Stimulated activated CD8-positive, alpha-beta memory T cell treated with anti-CD3 and anti-CD28 coated beads, Interleukin-15, amount 100 ng/mL, for 1 hour (primary cell): ENCODE measurements at places on chromosomes 3 and 15.

GRCh38 chr3:133294253-133294652 is 105.6 kb upstream of the BFSP2 start:
- DNase-seq, result no peak

DNA sequence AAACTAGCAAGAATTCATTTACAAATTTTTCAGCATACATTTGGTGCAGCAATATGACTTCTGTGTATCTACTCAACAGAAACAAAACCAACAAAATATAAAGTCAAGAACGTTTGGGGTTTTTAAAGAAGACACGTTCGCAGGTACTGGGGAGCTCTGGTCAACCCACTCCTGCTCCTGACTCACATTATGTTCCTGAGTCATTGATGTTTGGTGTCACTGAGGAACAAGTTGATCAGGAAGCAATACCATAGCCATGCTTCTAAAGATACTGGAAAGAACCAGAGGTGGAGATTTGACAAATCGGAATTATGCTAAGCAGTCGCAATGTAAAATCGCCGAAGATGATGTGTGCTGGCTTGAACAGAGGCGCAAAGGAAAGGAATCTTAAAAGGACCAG is 22.0 kb downstream of the SLC4A7 start:
- no peak for DNase-seq

DNA sequence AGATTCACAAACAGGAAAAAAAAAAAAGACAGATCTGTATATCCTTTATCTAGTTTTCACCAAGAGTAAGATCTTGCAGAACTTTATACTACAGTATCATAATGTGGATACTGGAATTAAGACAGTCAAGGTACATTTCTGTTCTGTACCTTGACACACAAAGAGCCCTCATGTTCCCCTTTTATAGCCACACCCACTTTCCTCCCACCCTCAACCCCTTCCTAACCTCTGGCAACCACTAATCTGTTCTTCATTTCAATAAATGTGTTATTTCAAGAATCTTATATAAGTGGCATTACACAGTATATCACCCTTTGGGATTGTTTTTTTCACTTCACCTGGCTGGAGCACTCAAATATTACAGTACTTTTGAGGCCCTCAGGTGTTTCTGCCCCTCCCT is 3.6 kb upstream of the RAB6B start:
- no peak for DNase-seq

- no peak for DNase-seq
Observed at GRCh38 chr3:145911016-145911415, 250.0 kb downstream of the PLOD2 start.

GRCh38 chr3:69199942-69200341 is 77.5 kb upstream of the LMOD3 start:
- no peak for DNase-seq

DNA sequence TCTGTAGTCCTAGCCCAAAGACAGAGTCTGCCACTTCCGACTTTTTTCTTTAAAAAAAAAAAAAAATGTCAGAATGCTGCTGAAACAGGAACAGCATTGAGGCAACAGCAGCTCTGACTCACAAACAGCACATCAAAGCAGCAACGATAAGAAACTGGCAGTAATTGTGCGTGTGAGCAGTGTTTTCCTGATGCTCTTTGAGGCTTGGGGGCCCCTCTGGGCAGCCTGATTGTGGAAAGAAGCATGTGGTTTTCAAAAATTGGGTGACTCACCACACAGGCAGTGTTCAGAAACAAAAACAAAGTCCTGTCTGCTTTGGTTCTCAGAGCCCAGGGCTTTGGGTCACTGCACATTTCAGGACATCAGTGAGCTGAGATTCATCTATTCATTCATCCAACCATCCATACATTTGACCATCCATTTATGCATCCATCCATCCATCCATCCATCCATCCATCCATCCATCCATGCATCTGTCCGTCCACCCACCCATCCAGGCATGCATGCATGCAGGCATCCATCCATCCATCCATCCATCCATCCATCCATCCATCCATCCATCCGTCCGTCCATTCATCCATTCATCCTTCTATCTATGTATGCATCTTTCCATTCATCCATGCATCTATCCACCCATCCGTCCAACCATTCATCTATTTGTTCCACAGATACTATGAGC is 308.4 kb downstream of the RPLP1 start:
- DNase-seq, result peak; percentile 61

DNA sequence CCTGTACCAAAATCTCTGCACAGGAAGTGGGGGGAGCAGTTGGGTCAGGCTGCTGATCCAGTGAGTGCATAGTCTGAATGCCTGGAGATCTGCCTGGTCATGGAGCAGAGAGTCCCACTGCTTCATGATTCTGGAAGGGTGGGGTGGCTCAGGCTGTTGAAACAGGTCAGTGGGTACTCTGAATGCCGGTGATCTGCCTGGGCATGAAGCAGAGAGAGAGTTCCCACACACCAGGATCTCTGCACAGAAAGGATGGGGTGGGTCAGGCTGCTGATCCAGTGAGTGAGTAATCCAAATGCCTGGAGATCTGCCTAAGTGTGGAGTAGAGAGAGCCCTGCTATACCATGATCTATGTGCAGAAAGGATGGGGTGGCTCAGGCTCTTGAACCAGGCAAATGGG is 16.1 kb upstream of the GCSAM start:
- no peak for DNase-seq

DNA sequence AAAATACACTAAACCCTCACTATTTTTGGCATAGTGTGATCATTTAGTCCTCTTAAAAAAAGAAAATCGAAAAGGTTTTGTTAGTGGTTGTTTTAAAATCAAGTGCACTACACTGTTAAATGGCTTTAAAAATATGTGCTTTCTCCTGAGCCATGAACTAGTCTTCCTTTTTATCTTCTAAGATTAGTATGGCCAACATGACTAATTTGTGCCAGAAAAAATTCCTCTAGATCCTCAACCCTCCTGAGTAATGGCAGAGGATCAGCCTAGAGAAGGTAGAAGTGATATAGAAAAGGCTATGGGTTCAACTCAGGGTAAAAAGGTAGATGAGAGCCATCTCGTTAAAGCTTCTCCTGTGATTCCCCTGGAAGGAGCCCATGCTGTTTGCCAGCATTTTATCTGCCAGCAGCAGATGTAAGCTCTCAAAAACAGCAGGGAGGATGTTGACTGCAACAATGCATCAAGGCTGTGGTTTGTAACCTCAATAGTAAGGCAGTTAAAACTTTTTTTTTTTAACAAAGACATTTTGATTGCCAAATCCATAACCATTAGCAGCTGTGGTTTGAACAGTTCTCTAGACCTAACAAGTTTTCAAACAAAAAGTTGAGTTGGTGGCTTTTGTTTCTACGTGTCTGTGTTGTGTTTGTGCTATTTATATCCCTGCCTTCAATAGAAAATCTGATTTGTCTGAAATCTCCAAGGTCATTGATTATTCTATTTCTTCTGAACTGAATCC is 30.2 kb upstream of the ZNF609 start:
- no peak for DNase-seq

DNA sequence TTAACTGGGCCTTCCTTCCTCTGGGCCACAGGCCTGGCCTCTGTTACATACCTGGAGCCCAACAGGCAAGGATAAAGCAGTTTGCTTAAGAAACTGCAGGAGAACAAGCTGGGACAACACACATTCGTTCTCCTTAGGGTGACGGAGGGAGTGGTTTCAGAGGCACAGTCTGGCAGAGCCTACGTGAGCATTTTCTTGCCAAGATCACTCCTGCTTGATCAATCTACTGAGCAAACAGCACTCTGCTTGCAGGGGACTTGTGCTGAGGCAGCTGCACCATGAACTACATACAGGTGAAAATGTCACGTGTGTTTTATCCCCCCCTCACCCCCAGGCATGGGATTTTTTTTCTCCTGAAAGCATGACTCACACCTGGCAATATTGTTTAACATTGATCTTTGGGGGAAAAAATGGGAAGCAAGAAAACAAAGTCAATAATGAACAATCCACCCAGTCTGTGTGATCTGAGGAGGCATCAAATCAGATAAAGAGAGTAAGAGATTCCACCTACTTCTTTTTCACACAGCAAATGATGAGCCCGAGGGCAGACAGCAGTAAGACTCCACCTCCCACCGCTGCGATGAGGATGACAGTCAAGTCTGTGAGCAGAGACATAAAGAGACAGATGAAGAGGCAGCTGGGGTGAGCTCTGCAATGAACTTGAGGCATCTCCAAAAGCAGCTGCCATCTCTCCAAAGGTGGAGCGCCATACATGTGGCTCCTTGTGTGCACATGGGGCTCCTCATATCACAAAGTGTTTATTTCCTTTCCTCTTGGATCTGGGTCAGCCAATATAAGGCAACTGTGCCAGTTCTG is 57.4 kb downstream of the CDCP1 start:
- DNase-seq, result no peak

DNA sequence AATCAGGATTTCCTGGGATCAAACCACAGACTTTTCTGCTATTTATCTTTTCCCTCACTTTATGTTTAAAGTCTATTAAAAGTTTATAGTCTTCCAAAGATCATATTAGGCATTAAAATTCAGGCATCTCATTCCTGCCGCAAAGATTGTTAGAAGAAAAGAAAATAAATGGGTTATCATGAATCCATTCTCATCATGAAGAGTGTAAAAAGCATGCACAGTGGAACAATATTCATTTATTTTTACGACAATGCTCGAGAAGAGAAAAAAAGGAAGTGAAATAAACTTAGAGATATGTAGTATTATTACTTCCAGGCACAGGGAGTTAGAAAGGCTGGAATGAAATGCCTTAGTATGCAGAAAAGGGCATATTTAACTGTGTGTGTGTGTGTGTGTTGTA is 213.7 kb upstream of the PLSCR5 start:
- no peak for DNase-seq

DNA sequence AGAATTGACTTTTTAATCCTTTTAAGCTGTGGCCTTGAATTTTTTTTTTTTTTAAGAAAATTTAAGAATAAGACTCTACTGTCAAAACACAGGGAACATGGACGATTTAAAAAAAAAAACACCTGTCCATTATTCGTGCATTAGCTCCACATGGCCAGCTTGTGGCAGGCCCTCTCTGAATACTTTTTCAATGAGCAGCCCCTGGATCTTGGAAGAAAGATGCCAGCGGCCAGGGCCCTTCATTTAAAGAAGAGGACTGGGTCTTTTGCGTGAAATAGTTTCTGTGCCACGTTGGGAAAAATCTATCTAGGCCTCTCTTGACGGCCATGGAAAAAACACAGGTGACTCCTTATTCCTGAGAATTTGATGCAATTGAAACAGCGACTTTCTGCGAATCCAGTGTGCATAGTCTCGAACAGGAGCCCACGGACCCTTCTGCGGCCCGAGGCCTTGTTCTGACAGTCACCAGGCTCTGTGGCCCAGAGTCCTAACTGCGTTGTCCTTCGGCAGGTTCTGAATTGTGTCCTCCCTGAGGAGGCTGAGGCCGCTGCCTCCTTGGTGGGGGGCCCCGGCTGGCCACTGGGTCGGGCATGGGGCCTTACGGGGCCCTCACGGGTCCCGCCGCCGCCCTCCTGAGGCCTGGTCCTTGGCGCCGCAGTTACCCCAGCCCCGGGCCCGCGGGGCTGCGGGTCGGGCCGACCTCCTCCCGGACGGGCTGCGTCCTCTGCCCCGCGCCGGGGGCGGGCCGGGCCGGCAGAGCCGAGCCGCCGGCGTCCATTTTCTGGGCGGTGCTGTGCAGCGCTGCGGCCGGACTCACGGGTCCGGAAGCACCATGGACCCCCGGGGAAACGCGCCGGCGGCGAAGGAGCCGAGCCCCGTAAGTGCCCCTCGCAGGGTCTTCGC is 33.5 kb downstream of the ZBTB38 start:
- DNase-seq, result no peak

- DNase-seq, result no peak
Observed at GRCh38 chr3:38031022-38031994, 1.9 kb upstream of the PLCD1 start.

GRCh38 chr3:195714380-195715011 is 6.3 kb upstream of the MUC20 start:
- no peak for DNase-seq

DNA sequence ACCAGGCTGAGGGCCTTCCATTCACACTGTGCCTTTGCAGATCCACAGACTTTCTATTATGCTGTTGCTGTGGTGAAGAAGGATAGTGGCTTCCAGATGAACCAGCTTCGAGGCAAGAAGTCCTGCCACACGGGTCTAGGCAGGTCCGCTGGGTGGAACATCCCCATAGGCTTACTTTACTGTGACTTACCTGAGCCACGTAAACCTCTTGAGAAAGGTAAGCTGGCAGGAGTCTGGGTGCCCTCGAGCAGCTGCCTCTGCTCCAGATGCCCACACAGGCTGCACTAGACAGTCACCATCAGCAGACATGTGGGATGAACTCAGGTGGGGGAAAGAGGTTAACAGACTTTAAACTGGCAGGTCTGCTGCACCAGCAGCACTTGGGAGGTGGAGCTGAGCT is 8.3 kb downstream of the TF start:
- DNase-seq, result no peak

DNA sequence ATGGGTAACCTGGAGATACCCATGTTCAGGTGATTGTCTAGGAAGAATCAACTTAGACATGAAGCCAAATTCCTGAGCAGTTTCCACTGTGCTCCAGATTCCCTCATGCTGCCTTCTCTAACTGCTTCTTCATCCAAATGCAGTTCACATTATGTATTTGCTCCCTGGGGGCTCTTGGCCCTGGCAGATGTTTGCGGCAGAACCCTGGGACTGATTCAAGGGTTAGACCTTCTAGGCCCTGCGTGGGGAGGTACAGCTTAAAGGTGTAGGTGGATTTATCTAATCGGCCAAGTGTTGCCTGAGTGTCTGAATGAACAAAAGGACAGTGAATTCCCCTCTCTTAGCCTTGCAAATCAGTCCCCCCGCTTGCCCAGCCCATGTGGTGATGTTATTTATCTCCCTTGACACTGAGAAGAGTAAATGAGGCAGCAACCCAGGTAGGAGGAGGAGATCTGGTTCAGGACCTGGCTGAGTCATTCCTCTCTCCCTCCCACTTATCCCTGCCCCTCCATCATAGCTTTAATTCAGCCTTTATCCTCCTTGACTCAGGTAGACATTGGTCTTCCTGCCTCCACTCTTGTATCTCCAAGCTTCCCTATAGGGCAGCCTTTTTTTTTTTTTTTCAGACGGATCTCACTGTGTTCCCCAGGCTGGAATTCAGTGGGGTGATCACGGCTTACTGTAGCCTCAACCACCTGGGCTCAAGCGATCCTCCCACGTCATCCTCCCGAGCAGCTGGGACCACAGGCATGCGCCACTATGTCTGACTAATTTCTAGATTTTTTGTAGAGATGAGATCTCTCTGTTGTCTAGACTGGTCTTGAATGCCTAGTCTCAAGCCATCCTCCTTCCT is 54.8 kb downstream of the MAGEF1 start:
- DNase-seq, result no peak

- no peak for DNase-seq
Observed at GRCh38 chr3:186929186-186929585, 1.1 kb upstream of the ST6GAL1 start.

DNA sequence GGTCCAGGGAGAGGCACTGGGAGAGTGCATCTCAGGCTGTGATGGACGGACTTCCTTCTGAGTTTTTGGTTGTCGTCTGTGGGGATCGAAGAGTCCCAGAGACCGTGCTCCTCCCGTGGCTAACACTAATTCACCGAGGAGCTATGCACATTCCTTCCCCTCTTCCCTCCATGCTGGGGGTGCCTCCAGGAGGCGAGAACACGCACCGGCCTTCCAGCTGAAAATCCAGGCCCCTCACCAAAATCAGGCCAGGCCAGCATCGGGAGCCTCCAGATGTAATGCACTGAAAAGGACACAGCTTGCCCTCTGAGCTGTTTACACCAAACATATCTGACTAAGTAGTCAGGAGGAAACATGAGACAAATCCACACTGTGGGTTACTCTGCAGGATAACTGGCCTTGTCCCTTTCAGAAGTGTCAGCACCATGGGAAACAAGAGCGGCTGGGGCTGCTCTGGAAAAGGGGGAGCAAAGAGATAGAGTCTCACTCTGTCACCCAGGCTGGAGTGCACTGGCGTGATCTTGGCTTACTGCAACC is 5.5 kb downstream of the RNU5B-1 start:
- no peak for DNase-seq
